T-helper 1 cell (primary cell): ENCODE measurements at places on chromosomes 5 and 9.

GRCh38 chr5:138623053-138623452, 47.9 kb upstream of the HSPA9 start:
- no peak for DNase-seq

- DNase-seq = no peak
Measured at GRCh38 chr9:37988041-37988440, 81.0 kb downstream of the SHB start.

GRCh38 chr9:93586290-93587057, 10.1 kb downstream of the PHF2 start:
- DNase-seq = no peak

GRCh38 chr9:5485378-5486085, 24.8 kb upstream of the PDCD1LG2 start:
- no peak for DNase-seq

- DNase-seq = no peak
Measured at GRCh38 chr5:160303690-160304089, 8.7 kb downstream of the CCNJL start.

DNA sequence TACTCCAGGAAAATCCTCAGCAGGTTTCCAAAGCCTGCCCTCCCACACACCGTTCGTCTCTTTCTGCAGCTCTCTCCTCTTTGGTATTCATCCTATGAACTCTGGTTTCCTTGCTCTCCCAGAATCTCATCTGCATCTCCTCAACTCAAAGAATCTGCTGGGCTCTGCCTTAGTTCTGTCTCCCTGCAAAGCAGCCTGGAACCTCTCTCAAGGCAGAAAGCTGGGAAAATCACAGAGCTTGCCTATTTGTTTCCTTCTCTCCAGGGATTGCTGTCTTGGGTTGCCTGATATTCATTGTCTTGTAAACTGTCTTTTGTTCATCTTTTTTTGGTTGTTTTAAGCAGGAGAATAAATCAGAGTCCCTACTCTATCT, 5.3 kb upstream of the ERAP2 start:
- no peak for DNase-seq

GRCh38 chr9:100219347-100219746, 120.3 kb downstream of the INVS start:
- DNase-seq = no peak

- DNase-seq = no peak
Measured at GRCh38 chr9:118362123-118362522, 657.9 kb downstream of the TLR4 start.

GRCh38 chr5:126280846-126281245, 142.4 kb upstream of the GRAMD2B start:
- no peak for DNase-seq

GRCh38 chr9:35731415-35732184, 395 bp downstream of the TLN1 start:
- no peak for DNase-seq

DNA sequence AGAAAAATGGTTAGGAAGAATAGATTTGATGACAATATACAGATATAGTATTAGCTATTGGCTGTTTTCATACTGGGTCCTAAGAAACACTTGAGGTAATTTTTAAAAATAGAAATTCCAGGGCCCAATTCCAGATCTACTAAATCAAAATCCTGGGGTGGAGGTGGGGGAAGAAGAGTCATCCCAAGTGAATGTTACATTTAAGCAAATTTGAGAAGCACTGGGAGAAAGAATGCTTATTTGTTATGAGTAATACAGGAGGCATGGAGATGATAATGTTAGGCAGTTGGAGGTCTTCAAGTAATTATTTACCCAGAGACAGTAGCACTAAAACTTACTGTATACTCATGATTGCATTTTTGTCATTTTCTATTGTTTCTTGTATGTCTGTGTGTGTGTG, 93.0 kb upstream of the DAB2 start:
- DNase-seq = no peak

- no peak for DNase-seq
Measured at GRCh38 chr9:29640507-29640906, 2067.2 kb upstream of the C9orf72 start.

DNA sequence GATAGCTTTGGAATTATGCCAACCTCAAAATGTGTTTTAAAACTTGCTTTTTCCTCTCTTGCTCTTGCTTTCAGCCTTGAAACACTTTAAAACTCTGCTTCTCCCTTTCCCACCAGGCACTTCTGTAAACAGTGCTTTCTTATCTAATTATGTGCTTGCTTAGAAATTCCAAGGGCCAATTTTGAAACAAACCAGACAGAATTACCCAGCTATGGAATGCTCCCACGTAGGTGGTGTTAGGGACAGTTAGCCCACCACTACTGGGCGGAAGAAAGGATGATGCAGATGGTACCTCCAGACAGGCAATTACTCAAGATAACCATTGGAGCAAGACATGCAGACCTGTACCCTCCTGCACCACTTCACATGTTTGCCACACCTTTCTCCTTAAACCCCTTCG, 523.0 kb upstream of the PTPRD start:
- no peak for DNase-seq

GRCh38 chr9:109182940-109183798, 16.1 kb upstream of the FRRS1L start:
- no peak for DNase-seq

GRCh38 chr5:36414869-36415282, 113.2 kb upstream of the RANBP3L start:
- DNase-seq = no peak

GRCh38 chr9:85030316-85030715, 360.8 kb downstream of the NTRK2 start:
- DNase-seq = no peak

GRCh38 chr9:113851873-113852272, 24.2 kb upstream of the ZNF618 start:
- DNase-seq = no peak

GRCh38 chr9:81847181-81847915, 80.9 kb upstream of the SPATA31D4 start:
- DNase-seq = no peak

DNA sequence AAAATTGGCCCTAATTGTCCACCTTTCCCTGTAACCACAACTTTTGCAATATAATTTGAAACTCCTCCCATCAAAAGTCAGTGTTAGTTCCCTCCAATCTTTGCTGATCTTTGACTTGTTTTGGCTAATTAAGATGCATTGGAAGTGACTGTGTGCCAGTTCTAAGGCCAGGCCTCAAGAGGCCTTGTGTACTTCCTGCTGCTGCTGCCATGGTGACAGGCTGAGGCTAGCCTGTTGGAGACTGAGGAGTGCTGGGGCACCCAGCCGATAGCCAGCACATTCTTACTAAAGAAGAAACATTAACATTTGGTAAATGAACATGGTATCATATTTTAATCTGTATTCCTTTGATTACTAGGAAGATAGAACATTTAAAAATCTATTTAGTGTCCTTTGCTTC, 86.5 kb downstream of the SREK1 start:
- no peak for DNase-seq

DNA sequence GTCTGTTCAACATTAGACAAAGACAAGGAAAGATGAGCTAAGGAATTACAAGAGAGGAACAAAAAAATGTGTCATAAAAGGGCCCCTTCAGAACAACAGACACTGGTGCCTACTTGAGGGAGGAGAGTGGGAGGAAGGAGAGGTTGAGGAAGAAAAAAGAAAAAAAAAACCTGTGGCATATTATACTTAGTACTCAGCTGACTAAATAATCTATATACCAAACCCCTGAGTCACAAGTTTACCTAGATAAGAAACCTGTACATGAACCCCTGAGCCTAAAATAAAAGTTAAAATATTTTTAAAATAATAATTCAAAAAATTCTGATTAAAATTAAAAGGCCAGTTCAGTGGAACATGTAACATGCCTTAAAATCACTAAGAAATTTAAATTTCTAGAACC, 107.3 kb downstream of the MTREX start:
- DNase-seq = no peak

GRCh38 chr5:18605186-18605585, 970.9 kb downstream of the TAF11L14 start:
- no peak for DNase-seq

DNA sequence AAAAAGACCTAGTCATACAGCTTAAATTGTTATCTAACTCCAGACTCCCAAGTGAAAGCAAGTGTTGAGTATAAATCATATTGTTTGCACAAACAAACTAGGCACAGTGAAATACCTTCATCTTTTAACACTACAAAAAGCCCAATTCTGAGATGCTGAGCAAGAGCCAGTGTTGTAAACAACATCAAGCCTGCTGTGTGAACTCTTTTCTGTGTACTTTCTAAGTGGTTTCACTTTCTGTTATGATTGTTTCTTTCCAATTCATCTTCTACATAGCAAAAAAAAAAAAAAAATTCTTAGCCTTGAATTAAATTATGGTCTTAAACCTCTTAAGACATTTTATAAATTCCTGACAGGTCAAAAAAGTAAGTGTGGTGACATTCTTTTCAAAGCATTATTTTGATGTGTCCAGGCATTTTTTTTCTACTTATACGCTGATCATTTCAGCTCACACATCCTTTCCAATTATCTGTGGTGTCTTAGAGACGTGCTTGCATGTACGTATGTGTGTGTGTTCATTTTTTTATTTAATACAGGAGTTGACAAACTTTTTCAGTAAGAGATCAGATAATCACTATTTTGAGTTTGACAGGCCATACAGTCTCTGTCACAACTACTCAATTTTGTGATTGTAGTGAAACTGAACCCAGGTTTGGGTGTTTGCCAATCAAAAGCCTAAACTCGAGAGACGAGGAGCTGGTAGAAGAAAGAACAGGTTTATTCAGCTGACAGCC, 556.1 kb downstream of the CDH9 start:
- no peak for DNase-seq
